AG20443 (cell line): ENCODE measurements at places on chromosomes 1 and 21.
A peak's percentile ranks its signal among the peaks of the same experiment; 100 is the strongest.

DNA sequence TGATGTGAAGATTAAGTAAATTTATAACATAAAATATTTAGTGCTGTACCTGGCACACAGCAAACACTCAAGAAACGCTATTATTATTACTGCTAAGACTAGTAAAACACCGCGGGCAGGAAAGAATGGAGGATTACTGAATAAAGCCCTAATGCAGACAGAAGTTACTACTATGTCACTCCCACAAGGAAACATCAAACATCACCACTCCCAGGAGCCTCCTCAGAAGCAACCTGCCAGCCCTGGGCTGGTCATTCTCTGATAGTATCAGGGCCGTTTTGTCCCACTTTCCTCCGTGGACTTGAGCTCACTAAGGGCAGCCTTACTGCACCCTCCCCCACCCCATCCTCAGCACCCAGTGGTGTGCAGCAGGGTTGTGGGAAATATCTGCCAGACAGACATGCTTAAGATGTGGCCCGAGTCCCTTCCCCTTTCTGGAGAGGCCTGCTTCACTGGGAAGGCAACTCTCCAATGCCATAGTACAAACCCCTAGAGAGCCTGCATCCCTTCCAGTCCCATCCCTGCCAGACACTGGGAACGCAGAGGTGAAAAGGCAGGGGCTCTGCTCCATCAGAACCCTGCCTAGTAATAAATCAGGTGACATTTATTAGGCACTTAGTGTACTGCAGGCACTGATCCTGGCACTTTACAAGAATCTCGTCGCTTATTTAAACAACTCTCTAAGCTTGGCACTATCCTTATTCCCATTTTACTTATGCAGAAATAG is 41.7 kb upstream of the ECE1 start:
- no peak for DNase-seq

DNA sequence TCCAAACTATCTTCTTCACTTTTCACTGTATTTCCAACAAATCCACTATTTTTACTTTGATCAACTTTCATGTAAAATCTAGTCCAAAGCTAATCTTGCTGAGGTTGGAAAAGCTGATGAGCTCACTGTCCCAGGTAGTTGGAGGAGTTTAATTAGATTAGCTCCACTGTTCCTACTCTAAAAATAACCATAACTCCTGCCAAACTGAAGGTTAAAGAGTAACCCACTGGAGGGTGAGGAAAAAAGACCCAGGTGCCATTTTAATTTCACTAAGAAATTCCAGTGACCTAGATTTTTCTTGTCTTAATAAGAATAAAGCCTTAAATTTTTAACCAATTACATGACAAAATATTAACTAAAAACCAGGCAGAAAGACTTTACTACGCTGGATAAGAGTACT is 15.3 kb downstream of the DCAF8 start:
- no peak for DNase-seq

GRCh38 chr1:158689110-158689509 is 2.6 kb upstream of the SPTA1 start:
- no peak for DNase-seq

GRCh38 chr1:156281281-156281680 is 1.3 kb downstream of the SMG5 start:
- peak; percentile 56 for DNase-seq

GRCh38 chr1:111776391-111776790 is 20.7 kb downstream of the DDX20 start:
- no peak for DNase-seq

DNA sequence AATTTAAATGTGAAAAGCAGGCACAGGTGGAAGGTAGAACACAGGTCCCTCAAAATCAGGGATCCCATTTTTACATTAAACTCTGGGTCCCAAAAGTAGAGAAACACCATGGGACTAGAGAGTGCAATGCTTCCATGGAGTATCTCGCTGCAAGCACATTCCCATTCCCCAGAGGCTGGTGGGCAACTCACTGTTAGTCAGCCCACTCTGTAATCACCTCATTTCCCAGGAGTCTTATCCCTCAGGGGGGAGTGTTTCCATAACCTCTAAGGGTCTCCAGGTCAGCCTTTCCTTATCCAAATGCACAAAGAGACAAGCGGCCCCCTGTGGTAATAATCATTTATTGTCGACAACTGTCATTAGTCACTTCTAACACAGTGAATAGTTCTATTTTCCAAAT is 490.1 kb upstream of the LRRC7 start:
- DNase-seq = no peak

DNA sequence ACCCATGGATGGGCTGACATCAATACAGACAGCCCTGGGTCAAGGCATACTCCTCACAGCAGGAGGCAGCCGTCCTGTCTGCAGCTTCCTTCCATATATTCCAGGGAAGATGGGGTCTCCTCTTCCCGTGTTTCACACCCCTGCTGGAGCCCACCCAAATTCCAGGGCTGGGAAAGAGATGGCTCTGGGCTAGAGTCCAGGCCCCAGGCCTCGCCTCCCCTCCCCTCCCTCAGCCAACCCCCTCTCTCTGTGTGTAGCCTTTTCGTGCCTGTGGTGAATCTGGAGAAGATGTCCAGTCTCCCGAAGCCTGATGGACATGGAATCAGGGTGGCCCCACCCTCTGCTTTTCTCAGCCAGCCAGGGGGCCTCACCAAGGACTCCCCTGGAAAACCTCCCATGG is 3.6 kb downstream of the ATXN7L2 start:
- no peak for DNase-seq

DNA sequence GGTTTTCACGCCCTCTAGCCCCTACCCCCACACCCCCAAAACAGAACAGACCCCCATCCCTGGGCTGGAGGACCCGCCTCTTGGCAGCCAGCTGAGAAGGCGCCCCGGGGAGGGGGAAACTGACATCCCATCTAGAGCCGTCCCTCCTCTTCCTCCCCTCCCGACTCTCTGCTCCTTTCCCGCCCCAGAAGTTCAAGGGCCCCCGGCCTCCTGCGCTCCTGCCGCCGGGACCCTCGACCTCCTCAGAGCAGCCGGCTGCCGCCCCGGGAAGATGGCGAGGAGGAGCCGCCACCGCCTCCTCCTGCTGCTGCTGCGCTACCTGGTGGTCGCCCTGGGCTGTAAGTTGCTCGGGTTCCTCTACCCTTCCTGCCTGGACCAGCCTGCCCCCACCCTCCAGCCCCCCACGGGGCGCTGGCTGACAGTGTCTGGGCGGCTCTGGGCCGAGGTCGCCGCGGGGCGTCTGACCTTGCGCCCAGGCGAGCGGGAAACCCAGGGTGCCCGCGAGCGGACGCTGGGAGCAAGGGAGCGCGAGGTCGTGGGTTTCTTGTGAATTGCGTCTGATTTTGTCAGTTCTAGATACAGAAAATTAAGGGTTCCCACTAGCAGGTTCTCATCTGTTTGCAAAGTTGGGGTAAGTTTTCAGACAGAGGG is 618 bp downstream of the JAM2 start:
- peak; percentile 59 for DNase-seq

- peak; percentile 69 for DNase-seq
Measured at GRCh38 chr1:174789399-174789798, 210.3 kb upstream of the CACYBP start.

GRCh38 chr1:36321119-36321951 is 2.1 kb downstream of the EVA1B start:
- DNase-seq = peak; percentile 95

DNA sequence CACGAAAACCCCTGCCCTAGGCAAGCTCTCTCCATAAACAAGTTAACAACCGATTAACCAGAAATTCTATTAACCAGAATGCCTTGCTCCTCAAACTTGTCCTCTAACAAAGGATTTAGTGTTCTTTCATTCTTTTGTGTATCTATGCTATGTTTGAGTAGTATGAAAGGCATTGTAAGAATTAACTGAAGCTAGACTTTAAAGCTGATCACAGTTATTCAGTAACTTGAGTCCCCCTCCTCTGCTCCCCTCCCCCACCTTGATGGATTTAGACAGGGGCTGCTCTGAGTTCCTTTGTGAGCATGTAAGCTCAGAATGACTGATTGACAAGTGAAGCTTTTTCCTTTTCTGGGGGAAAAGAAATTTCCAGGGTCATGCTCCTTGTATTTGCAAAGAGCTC is 257.6 kb downstream of the TTLL7 start:
- no peak for DNase-seq

GRCh38 chr1:150560011-150560438 is 10.8 kb downstream of the ADAMTSL4 start:
- peak; percentile 69 for DNase-seq

DNA sequence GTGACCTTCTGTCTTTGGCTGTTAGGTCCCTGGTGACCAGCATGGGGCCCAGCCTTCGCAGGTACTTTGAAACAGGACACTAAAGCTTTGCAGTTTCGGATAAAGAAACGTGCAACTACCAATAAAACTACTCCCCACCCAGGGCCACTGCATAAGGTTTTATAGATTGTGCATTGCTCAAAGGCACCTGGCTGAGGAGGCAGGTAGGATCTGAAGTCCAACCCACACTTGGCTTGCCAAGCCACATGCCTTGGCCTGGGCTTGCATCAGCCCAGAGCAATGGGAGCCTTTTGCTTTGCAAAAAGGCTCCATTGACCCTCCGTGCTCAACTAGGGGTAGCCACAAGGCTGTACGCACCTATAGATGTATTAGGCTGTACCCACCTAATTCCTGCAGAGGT is 84.4 kb upstream of the SYT6 start:
- no peak for DNase-seq
